ENCODE measurements at places on chromosomes 11 and 22.

DNA sequence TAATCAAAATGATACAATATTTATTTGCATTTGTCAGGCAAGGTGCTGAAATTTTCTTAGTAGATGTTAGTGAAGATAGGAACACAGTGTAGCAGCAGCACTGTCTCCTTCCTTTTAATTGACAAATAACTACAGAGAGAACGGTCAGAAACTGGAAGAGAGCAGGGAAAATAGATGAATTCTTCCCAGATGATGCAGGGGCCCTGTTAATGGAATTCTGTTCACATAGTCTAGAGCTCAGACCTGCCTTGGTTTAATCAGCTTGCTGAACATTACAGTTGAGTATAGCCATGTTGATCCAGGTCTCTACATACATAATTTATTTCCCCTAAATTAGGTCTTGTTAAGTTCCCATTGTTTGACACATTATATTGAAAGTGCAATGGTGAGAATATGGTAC lies 127.4 kb downstream of the SLC17A6 start:
- no peak for DNase-seq

GRCh38 chr11:13939961-13940906 lies 22.3 kb upstream of the SPON1 start:
- peak; percentile 95 for DNase-seq

GRCh38 chr11:1921574-1922141 lies 2.2 kb downstream of the TNNT3 start:
- DNase-seq: no peak

GRCh38 chr11:100827934-100828661 lies 141.0 kb downstream of the ARHGAP42 start:
- peak; percentile 54 for DNase-seq

- no peak for DNase-seq
These were observed 28.2 kb downstream of the A4GALT start for GRCh38 chr22:42692239-42693054.

GRCh38 chr11:26329206-26329605 lies 2.7 kb upstream of the ANO3 start:
- no peak for DNase-seq

DNA sequence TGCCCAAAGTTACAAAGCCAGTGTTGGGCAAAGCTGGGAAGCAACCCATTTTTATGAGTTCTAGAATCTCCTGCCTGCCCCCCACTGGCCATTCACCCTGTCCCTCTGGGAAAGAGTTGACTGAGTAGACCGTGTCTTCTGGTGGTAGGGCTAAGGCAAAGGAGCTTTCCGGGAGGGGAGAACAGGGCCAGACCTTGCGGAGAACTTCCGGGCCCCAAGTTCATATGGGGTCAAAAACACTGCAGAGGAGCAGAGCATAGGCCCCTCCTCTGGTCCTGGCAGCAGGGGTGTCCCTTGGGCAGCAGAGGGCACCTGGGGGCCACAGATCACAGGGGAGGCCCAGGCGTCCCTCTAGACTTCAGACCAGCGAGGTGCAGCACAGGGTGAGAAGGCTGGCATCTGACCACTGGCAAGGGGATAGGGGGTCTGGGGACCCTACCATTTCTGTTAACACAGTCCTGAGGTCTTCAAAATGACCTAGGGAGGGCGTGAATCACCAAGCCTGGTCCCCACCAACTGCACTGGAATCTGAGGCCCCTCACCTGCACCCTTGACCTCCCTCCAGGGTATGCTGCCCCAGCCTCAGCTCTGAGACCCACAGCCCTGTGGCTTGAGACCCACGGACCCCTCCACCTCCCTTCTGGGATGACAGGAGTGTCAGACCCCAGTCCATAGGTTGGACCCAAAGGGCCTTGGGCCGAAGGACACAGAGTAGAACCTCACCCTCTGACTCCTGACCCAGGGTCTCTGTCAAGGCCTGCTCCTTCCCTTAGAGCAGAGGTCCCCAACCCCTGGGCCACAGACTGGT lies 1.3 kb upstream of the ARAP1 start:
- DNase-seq: no peak

DNA sequence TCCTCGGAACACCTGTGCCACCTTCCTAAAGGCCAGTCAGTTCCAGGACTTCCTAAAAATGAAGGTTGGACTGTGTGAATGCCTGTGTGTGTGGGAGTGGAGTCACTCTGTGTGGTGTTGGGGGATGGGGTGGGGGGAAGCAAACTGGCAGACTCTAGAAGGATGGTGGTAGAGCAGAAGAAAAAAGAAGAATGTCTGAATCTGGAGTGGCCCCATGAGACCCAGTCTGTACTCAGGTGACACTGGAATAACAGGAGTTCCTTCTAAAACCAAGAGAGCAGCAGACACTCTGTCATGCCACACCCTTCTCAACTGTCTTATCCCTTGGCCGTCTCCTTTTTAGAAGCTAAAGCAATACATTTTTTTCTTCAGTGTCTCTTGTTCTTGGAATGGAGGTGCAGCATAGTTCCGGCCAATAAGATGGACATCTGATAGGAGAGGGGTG lies 82.9 kb downstream of the MAML2 start:
- DNase-seq: no peak

DNA sequence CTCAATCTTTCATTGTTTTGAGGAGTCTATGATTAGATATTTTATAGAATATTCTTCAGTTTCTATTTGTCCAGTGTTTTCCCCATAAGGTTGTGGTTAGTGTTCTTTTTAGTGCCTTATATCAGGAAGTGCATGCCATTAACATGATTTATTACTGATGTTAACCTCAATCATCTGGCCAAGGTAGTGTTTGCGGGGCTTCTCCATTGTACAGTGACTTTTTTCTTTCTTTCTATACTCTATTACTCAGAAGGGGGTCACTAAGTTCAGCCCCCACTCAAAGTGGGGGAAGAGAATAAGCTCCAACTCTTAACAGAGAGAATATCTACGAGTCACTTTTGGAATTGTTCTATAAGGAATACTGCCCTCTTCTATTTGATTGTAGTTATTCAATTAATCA lies 415.8 kb downstream of the DYNC2H1 start:
- DNase-seq: peak; percentile 75

- DNase-seq: no peak
These were observed 111.7 kb downstream of the MORC2 start for GRCh38 chr22:30856741-30857502.

All from M059J (cell line).